ENCODE measurements at places on chromosomes 2 and 18. TPM values are rescaled to one million over a fixed set of nuclear protein-coding genes. Genes with fewer than 3 reads are reported as not detected.

Gene C2orf15
- total RNA-seq = 0.26 TPM

Gene DSG2
- total RNA-seq = 60.5 TPM

Gene CENPA
- total RNA-seq = 3.9 TPM

Gene PDCD1
- not detected for total RNA-seq

Gene GAL3ST2
- total RNA-seq = not detected

Gene MALT1
- total RNA-seq = 17.3 TPM

Gene ARHGEF4
- 10.3 TPM for total RNA-seq

Gene THUMPD2
- 5.0 TPM for total RNA-seq
